ENCODE measurements at places on chromosomes 6 and 20.

- no peak for DNase-seq
Measured at GRCh38 chr20:48728042-48728825, 99.6 kb downstream of the PREX1 start.

DNA sequence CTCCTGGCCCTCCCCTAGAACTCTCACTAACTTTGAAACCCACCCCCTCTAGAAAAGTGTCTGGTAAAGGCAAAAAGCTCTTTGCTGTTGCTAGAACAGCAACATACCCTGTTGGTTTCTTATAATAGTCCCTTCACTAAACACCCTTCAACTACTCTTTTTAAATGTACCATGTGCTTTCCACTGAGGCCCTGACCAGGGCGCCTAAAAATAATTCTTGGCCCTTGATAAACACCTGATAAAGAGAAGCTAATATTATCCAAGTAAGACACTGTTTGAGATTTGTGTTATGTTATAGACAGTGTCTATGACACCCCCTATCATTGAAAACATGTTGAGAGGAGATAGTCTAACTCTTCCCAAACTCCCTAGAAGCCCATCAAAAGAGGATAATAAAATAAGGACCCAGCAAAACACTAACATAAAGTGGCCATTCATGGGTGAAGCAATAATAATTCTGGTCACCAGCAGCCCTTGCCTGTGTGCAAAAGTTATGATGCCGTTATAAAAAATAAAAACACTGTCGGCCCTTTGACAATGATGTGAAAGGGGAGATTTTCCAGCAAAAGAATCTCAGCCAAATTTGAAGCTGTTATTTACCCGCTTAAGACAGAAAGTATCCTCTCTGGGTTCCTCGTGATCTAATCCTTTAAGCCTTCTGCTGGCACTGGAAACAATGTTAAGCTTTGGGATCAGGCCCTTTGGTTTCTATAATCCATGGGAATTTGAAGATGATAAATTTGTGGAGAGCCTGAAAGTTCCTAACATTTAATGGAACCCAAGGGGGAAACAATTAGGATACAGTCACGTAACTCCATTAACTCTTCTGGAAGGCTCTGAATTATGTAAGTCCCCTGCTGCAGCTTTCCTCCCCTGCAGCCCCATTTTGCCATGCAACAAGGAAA is 122.6 kb upstream of the PLCB4 start:
- no peak for DNase-seq

GRCh38 chr6:71047417-71047816 is 90.6 kb upstream of the B3GAT2 start:
- no peak for DNase-seq

- DNase-seq, result no peak
Measured at GRCh38 chr6:160015778-160016684, 47.1 kb downstream of the IGF2R start.

DNA sequence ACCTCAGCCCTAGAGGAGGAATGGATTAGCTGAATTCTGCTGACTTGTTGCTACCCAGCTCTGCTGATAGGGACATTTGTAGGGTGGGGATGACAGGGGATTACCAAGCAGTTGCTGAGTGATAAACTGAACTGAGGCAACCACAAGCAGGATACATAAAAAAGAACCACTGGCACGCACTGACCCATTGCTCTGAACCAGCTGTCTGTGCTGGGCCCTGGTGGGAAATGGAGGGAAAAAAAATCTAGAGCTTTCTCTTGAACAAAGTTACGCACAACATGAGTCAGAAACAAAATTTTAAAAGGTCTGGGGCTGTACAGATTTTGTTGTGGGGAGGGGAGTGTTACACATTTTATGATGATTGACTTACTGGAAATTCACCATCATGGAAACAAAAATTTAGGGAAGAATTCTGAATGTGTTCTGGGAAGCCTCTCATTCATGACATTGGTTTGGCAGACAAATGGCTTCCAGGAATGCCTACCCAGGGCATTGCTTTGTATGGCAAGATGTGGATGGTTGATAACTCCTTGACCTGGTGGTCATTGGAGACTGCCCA is 37.7 kb downstream of the FOXO3 start:
- no peak for DNase-seq

GRCh38 chr20:5504061-5504739 is 187.4 kb upstream of the PROKR2 start:
- no peak for DNase-seq

DNA sequence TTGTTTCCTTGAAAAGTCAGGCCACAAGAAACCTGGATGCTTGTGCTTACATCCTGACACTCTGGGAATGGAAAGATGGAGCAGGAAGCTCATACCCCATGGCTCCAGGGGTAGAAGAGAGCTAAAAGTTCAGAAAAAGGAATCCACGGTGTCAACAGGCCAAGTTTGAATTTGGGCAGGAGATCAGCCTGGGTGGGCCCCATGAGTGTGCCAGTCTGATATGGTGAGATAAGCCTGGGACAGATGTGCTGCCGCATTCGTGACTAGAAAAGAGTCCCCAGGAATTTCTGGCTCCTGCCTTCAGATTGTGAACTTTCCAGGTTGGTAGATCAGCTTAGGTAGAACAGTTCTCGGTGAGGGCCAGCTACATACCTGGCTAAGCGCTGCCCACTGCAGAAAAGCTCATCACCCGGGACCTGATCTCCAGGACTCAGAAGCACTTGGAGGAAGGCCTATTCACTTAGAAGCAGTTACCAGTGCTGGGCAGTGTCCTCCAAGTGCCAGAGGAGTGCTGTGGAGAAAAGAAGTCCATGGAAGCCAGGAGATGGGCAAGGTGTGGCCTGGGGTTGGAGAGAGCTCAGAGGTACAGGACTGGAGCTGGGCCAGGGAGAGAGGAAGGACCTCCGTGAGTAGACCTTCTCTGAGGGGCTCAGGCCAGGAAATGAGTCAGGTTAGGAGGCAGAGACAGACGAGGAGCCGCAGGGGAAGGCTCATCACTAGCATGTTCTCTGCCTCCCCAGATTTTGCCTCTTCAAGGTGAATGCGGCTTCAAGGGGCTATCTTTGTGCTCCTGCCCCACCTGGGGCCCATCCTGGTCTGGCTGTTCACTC is at the start of gene TSPO2:
Gene TSPO2 (plus strand): TSS at position 242 of the 830 bp plus-strand sequence. CDS start 519 bp downstream, at position 761.
- DNase-seq, result no peak

DNA sequence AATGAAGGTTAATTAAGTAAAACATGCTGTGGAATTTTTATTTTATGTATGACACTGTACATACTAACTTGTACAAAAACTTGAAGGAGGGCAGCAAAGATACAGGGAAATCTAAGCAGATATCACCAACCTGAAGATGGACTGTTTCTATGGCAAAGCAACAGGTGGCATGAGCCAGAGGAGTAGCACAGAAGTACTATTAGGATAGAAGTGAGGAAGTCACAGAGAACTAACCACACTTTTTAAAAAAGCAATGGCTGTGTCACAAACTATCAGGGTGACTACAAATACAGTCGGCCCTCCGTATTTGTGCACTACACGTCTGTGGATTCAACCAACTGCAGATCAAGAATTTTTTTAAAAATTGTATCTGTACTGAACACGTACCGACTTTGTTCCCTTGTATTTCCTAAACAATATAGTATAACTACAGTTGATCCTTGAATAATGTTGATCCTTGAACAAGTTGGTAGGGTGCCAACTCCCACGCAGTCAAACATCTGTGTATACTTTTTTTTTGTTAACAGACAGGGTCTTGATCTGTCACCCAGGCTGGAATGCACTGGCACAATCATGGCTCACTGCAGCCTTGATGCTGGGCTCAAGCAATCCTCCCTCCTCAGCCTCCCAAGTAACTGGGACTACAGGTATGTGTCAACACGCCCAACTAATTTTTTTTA is 61.0 kb downstream of the NUDT3 start:
- no peak for DNase-seq

DNA sequence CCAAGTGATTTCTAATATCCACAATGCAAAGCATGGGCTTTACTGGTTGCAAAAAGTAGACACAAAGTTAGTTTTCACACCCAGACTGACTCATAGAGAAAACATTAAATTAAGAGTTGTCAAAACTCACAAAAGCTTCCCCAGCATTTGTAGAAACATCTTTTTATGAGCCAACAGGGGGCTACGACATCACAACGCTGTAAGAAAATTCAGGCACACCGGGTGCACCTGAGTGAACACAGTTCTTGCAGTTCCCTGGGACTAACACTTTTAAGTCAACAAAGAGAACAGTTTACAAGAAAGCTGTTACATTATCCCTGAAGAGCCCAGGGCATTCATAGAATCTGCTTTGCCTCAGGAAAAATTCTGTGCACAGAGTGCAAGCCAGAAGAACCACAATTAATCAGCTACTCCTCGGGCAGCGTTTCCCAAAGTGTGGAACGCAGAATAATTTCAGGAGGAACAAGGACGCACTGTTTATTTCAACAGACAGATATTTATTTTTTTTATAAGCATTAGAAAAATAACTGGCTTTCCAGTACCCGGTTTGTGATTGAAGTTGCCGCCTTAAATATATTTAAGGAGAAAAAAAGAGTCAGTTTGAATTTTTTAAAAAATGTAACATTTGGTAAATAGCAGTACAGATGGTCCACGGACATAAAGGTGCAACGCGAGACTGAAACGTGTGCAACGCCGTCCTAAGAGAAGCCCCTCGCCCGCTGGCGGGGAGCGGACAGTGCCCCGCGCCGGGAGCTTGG is 1.2 kb downstream of the NCOA5 start:
- DNase-seq, result no peak

- DNase-seq, result no peak
Measured at GRCh38 chr6:36116943-36117342, 13.4 kb upstream of the MAPK13 start.

DNA sequence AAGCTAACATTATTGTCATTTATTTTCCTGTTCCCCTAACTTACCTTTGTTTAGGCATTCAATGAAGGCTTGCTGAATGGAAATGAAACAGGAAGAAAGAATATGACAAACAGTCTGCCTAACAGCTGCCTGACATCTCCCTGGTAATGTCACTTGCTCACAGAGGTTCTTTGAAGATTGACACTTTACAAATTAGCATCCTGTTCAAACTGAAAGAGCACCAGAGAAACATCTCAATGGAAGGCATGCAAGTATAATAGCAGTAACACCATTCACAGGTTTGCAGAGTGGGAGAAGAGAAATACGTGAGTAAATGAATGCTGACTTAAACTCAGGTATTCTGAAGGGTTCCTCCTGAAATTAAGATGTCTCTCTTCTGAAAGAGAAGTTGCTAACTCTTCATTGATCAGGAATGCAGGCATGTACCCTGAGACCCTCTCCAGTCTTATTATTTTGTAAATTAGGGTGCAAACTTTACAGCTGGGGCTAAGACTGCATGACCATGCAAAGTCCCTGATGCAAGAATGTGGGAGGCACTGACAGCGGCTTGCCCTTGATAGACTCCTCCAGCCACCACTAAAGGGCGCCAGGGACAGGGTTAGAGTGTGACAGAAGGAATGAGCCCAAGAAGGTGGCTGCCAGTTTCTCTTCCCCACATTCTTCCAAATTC is 1.3 kb upstream of the SMLR1 start:
- DNase-seq, result no peak

- no peak for DNase-seq
Measured at GRCh38 chr6:56806368-56806767, 148.5 kb upstream of the BEND6 start.

GRCh38 chr20:37356387-37356786 is 10.4 kb downstream of the SRC start:
- no peak for DNase-seq

DNA sequence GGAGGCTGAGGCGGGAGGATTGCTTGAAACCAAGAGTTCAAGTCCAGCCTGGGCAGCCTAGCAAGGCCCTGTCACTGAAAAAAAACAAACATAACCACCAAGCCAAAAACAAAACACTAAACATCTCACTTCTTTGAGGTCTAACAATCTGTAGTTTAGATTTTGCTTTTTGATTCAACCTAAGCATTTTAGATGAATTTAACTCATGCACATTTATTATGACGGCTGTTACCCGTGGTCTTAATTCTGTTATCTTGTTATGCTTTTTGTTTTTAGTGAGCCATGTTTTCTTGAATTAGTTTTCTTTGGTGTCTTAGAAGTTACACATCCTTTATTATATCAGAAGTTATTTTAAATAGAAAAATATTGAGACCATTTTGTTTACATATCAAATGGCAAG is 13.8 kb upstream of the GTSF1L start:
- no peak for DNase-seq

GRCh38 chr6:80480421-80481157 is 374.1 kb downstream of the BCKDHB start:
- no peak for DNase-seq

GRCh38 chr20:3133155-3133554 is 26.5 kb downstream of the FASTKD5 start:
- DNase-seq, result no peak

DNA sequence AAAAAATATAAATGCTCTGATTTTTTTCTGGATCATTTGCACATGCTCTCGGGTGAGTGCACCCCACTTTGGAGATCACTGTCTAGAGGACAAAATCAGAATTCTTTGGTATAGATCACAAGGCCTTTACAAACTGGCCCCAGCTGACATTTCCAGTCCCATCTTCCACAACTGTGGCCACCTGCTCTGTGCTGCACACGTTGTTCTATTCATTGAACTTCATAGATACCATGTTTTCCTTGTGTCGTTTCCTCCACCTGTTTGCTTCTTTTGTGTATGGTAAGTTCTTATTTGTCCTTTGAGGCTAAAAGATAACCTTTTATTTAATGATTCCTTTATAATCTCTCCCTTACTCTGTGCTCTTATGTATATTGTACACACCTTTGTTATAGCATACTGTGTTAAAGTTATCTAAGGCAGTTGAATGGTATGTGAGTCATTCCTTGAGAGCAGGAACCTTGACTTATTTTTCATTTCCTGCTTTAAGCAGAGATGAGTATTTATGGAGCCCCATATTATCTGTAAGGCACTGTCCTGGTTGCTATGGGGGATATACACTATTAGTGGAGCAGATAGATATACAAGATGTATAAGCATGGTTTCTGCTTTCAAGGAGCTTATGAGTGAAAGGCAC is 12.0 kb upstream of the SLC17A5 start:
- DNase-seq, result no peak

- no peak for DNase-seq
Measured at GRCh38 chr6:3280091-3280490, 21.3 kb downstream of the PSMG4 start.

DNA sequence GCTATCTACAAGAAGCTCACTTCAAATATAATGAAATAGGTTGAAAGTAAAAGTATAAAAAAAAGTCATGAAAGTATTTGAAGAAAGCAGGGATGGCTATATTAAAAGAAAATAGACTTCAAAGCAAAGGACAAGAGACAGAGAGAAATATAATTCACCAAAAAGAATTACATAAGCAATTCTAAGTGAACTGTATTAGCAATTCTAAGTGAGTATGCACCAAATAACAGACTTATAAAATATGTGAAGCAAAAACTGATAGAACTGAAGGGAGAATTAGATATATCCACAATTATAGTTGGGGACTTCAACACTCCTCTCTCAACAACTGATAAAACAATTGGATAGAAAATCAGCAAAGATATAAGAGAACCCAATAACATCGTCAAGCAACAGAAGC is 38.8 kb upstream of the ID4 start:
- DNase-seq, result no peak

- DNase-seq, result no peak
Measured at GRCh38 chr6:79377888-79378348, 143.4 kb upstream of the HMGN3 start.

- DNase-seq, result no peak
Measured at GRCh38 chr20:58568483-58569240, 53.5 kb upstream of the APCDD1L start.
